ENCODE measurements at places on chromosomes 2 and 18. TPM values are rescaled to one million over a fixed set of nuclear protein-coding genes. Genes with fewer than 3 reads are reported as not detected.

SCYGR4 gene
- total RNA-seq: not detected

MBP gene
- 1.6 TPM for total RNA-seq

DNA sequence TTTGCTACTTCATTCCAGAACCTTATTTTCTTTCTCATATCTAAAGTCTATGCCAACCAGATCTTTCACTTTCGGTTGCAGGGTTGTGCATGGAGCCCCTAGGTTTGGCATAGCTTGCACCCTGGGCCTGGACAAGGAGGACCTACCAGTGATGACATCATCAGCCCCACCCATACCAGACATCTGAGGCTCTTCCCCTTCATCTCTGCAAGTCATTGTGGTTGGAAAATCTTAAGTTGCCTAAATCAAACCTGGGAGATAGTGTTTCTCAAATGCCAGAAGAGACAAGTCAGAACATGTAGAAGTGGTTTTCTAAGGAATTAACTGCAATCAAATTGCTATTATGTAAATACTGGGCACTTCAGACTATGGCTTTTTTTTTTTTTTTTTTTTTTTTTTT lies 363.3 kb downstream of the ZNF516 start:
- no peak for DNase-seq

GRCh38 chr2:44291281-44292248 lies 16.3 kb downstream of the SLC3A1 start:
- no peak for DNase-seq

- DNase-seq: no peak
These were observed 18.9 kb upstream of the KLHL23 start for GRCh38 chr2:169714699-169715098.

DNA sequence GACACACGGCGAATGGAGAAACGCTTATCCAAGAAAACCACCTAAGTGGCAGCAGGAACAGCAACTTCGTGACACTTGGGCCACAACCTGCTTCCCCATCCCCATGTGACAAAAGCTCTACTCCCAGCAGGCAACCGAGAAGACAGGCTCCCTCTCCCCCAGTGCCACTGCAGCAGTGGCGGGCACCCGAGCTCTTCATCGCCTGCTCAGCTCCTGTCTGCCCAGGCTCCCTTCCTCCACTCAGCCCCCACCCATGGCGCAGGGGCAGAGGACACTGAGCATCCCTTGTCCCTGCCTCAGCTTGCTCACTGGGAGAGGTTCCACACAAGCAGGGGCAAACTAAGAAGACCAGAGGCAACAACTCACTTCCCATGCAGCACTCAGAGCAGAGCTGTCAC lies 22.9 kb downstream of the SLC66A2 start:
- no peak for DNase-seq

DNA sequence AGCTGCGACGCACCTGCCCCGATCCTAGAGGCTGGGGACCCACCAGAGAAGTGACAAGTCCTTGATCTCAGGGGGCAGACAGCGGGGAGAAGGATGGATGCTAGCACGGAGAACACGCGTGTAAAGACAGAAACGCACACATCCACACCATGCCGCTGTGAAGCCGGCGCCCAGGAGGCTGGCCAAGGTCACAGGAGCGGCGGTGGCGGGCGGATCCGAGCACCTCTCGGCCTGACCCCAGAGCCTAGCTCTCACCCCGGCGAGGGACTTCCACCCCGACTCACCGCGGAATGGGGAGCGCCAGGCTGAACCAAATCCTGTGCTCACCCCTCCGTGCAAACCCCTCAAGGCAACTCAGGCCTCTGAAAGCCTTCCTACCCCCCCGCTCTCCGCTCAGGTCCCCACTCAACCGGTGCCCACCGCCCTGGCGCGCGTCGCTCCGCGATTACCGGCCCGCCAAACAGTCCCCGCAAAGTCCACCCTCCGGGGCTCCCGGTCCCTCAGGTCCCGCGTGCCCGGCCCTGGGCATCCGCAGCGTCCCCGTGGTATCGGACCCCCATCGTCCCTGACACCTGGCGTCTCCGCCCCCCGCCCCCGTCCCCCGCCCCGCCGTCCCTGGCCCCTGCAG lies 460 bp upstream of the LRRFIP1 start:
- no peak for DNase-seq
